ENCODE measurements at places on chromosomes 1 and 21.

DNA sequence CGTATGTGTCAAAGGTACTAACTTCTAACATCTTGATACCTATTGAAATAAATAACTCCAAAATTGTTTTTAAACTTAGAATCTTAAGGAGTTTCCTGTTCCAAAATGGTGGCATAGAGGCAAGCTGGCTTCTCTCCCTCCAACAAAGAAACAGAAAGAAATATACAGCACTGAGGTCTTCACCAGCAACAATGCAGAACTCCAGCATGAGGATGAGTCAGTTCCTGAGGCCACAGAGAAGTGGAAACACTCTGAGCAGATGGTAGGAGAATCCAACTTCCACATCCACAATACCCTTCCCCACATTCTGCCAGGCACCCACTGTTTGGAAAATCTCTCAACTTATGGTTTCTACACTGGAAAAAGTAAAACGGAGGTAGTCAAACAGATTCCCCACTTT, 12.2 kb upstream of the PPIH start:
- DNase-seq: no peak

DNA sequence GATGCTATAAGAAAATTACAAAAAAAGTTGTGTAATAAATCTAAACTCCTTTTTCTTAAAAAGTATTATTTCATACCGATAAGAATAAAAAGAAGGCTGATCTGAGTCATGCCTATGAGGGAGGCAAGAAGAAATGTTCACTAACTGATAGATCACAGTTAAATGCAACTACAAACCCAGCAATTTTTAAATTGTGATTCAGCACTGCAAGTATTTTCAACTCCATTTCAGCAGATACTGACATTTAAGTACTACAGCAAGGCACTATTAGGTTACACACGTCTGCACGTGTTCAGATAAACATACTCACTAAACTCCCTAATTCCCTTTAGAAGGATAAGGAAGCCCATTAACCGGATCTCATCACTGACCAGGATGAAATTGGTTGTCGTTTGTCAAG, 213.3 kb upstream of the ZRANB2 start:
- DNase-seq: no peak

GRCh38 chr21:46559291-46559983, 45.4 kb downstream of the S100B start:
- DNase-seq: no peak

DNA sequence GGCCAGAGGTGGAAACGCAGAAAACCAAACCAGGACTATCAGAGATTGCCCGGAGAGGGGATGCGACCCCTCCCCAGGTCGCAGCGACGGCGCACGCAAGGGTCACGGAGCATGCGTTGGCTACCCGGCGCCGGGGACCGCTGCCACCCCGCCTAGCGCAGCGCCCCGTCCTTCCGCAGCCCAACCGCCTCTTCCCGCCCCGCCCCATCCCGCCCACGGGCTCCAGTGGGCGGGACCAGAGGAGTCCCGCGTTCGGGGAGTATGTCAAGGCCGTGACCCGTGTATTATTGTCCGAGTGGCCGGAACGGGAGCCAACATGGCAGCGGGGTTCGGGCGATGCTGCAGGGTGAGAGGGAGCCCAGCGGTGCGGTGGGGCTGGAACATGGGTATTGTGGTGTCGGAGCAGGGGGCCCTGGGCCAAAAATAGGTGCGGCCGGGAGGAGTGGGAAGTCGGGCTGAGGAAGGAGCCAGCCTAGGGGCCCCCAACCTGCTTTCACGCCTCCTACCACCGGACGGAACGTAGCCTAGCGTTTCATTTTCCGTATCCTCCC, at the start of gene ACADM:
Gene ACADM (plus strand): TSS at position 238 of the 551 bp plus-strand sequence. CDS start 79 bp downstream, at position 317.
- peak; percentile 79 for DNase-seq

GRCh38 chr1:183646776-183647175, 6.3 kb downstream of the APOBEC4 start:
- no peak for DNase-seq
